Activated naive CD4-positive, alpha-beta T cell treated with anti-CD3 and anti-CD28 coated beads, Interleukin-2, amount 50 U/mL, for 72 hours (primary cell): ENCODE measurements at places on chromosomes 7 and 10. TPM values are rescaled to one million over a fixed set of nuclear protein-coding genes. Genes with fewer than 3 reads are reported as not detected.

GRCh38 chr10:125788156-125789034 lies 12.8 kb upstream of the MMP21 start:
- no peak for DNase-seq

GRCh38 chr7:93835702-93836101 lies 54.9 kb downstream of the TFPI2 start:
- DNase-seq: no peak

- DNase-seq: no peak
These were observed 17.2 kb upstream of the FXYD4 start for GRCh38 chr10:43354330-43354635.

DNA sequence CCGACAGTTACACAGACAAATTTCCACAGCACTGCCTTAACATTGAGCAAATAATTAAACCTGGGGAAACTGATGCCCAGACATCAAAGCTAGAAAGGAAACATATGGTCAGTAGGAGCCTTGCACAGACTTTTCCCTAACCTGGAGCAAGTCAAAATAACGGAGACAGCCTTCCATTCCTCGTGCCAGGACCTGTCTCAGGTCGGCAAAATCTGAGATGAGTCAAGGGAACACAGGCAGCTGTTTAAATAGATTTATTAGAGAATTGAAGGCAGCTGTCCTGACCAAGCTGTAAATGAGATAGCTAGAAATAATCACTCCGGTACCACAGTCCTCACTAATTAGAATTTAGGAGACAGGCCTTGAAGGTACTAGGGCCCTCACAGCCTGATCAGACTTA lies 81.2 kb downstream of the RAMP3 start:
- no peak for DNase-seq

Gene H2BK1
- 1.2 TPM for total RNA-seq

Gene HTRA1
- total RNA-seq: not detected

Gene CHCHD2
- 742 TPM for total RNA-seq

Gene ANKRD1
- not detected for total RNA-seq
